ENCODE measurements at places on chromosomes 4 and X. TPM values are rescaled to one million over a fixed set of nuclear protein-coding genes. Genes with fewer than 3 reads are reported as not detected.

The MEPE gene
- 0.07 TPM for total RNA-seq

The RASL11B gene
- not detected for total RNA-seq

The NPFFR2 gene
- not detected for total RNA-seq

The IQCM gene
- total RNA-seq: not detected

The COMMD8 gene
- 49.6 TPM for total RNA-seq

The NUDT10 gene
- total RNA-seq: not detected

The CCNB3 gene
- not detected for total RNA-seq

The ATP1B4 gene
- not detected for total RNA-seq

The GATA1 gene
- total RNA-seq: not detected

The POU4F2 gene
- total RNA-seq: not detected

The MSX1 gene
- 11.4 TPM for total RNA-seq

The PROM1 gene
- 0.37 TPM for total RNA-seq

The OPRPN gene
- total RNA-seq: not detected

The PCDH19 gene
- 0.81 TPM for total RNA-seq

The PNPLA4 gene
- total RNA-seq: 15.1 TPM

The CFAP97 gene
- total RNA-seq: 15.3 TPM

The TGIF2LX gene
- not detected for total RNA-seq

The FAM200B gene
- 55.4 TPM for total RNA-seq

The MMRN1 gene
- total RNA-seq: not detected

The TLR8 gene
- not detected for total RNA-seq

The TNIP2 gene
- total RNA-seq: 49.4 TPM

The SPATA4 gene
- total RNA-seq: not detected

The PRR32 gene
- not detected for total RNA-seq

The PNMA6A gene
- total RNA-seq: not detected

The FAM236D gene
- not detected for total RNA-seq

The ABLIM2 gene
- total RNA-seq: not detected

The NUP62CL gene
- total RNA-seq: not detected

The SATL1 gene
- total RNA-seq: not detected

The ADAM29 gene
- total RNA-seq: not detected

The FAT1 gene
- 67.0 TPM for total RNA-seq

The MSANTD1 gene
- not detected for total RNA-seq

The RGN gene
- 1.9 TPM for total RNA-seq

The FGF5 gene
- 2.0 TPM for total RNA-seq

The LRIT3 gene
- not detected for total RNA-seq

The RIBC1 gene
- total RNA-seq: 0.94 TPM

The SMIM10 gene
- 12.6 TPM for total RNA-seq

The PSAPL1 gene
- not detected for total RNA-seq

The C1QTNF7 gene
- not detected for total RNA-seq

The FGB gene
- total RNA-seq: not detected

The MAGEA2 gene
- 0.94 TPM for total RNA-seq

The SUPT20HL1 gene
- total RNA-seq: not detected

The RELL1 gene
- 46.7 TPM for total RNA-seq

The CYSLTR1 gene
- total RNA-seq: 2.8 TPM

The AKAP14 gene
- not detected for total RNA-seq

The CLGN gene
- 7.4 TPM for total RNA-seq

The RPS6KA6 gene
- not detected for total RNA-seq

The FHDC1 gene
- total RNA-seq: 0.39 TPM

The PDCL2 gene
- total RNA-seq: not detected
